ENCODE measurements at places on chromosomes 3 and 15.

- DNase-seq = no peak
Observed at GRCh38 chr15:53739651-53740050, 19.8 kb downstream of the WDR72 start.

DNA sequence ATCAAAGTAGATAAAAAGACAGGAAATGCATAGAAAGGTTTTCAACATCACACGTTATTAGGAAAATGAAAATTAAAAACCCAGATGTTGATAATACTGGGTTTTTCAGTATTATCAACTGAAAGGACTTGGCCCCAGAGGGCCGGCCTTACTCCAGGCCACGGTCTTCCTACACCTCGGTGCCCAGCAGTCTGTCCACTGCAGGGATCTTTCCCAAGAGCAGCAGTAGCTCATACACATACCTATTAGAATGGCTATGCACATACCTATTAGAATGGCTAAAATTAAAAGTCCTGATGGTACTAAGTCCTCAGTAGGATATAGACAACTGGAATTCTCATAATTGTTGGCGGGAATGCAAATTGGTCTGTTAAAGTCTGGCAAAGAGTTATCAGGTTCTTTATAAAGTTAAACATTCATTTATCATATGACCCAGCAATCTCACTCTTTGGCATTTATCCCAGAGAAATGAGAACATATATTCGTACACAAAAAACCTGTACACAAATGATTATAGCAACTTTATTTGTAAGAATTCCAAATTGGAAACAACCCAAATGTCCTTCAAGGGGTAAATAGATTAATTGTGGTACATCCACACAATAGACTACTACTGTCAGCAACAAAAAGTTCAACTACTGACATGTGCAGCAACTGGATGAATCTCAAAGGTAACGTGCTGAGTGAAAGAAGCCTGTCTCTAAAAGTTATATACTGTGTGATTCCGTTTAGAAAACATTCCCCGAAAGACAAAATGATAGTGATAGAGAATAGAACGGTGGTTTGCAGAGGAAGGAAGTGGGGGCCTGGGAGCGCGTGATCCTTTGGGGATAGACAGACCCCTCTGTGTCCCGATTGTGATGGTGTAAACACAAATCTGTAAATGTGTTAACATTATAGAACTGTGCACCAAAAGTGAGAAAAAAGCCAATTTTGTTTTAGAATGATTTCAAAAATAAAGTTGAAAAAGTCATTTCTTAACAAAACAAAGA, 62.3 kb downstream of the MCTP2 start:
- no peak for DNase-seq

GRCh38 chr3:123119802-123120201, 53.0 kb downstream of the PDIA5 start:
- DNase-seq = no peak

DNA sequence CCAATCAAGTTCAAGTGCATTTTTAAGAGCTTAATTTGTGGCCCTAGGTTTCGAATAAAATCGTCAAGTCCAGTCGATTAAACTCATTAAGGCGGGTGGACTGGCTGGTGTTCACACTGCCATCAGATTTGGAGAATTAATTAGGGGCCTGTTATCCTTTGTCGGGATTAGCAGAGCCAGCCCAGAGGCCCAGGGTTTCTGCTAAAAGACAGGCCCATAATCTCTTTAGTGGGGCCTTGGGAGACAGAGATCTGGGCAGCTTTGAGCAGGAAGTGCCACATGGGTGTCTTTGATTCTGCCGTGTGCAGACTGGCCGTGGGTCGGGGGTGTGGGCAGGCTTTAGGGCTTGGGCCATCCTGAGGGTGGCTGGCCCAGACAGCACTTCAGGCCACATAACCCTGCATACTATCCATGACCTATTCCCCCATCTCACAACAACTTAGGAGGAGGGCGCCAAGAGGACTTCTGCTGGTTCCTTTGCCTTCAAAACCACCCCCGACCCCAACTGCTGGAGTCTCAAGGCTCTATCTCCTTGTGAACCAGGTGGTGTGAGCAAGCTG, 94.7 kb downstream of the PLXNA1 start:
- no peak for DNase-seq

GRCh38 chr15:67195305-67195704, 59.2 kb downstream of the AAGAB start:
- no peak for DNase-seq

DNA sequence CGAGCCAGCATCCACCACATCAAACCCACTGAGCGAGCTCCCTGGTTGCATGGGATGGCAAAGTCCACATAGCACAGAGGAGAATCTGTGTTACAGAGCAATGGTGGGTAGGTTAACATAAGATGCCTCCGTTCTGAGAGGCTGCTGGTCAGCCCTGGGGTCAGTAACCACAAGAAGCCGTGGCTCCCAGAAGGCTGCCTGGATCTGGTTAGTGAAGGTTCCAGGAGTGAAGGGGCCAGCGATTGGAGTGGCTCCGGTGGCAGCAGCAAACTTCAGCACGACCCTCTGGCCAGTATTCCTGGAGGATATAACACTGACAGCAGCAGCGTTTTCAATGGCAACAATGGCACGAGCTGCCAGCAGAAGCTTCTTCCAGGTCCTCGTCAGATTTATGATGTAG, 18.4 kb upstream of the PIGZ start:
- DNase-seq = no peak

GRCh38 chr3:53049987-53050386, 4.1 kb upstream of the SFMBT1 start:
- no peak for DNase-seq

All from activated T-cell treated with anti-CD3 and anti-CD28 coated beads, Interleukin-2, amount 50 U/mL, for 1 hour (primary cell).